ENCODE measurements at places on chromosomes 6 and 20.

- no peak for DNase-seq
Measured at GRCh38 chr6:42179945-42180313, 6.8 kb downstream of the GUCA1A start.

- no peak for DNase-seq
Measured at GRCh38 chr6:127085181-127085580, 33.3 kb upstream of the RSPO3 start.

- no peak for DNase-seq
Measured at GRCh38 chr6:15338476-15338875, 92.6 kb downstream of the JARID2 start.

DNA sequence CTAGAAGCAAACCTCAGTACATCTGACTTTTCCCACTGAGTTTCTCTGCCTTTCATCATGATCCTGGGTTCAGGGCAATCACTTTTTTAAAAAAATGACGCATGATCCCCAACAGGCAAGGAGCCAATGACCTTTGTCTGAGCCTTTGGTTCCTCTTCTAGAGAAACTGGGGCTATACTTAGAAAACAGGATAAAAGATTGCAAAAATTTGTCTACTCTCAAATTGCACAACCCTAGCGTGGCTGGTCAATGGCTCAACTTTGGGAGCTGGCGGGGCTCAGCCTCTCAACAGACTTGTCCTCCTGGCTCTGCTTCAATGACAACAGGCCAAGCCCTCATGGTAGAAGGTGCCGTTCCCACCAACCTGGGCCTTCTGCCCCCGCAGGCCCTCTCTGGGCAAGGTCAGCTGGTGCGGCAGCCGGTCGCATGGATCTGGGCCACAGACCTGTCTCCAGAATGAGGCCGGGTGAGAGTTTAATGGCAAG, 48.7 kb downstream of the PDYN start:
- no peak for DNase-seq

DNA sequence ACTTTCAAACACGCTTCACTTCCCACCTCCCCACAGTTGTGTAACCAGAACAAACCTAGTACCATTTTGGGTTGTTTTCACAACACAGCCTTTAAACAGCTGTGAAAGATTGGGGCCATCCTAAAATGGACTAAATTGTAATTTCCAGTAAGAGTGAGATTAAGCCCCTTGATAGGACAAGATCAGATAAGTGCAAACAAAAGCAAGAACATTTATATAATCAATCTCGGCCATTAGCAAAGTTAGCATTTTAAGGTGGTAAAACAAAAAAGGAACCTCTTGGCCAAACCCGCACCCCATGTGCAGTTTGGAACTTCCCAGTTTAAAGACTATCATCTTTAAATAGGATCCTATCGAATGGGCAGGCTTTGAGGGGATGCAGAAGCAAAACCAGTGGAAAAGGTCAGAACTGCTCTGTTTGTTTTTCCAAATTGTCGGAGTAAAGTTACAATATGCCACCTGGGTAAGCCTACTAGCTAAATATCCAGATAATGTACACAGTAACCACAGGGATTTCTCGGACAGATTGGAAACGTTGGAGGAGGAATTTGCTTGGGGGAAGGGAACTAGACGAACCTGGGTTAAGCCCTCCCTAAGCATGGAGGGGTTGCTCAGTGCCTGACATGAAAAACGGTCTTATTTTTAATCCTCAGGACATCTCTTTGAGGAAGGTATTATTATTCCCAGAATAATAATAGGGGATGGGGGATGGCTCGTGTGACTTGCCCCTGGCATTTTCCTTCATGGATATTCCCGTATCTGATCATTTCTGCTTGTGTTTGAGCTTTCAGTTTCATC, 159.8 kb upstream of the SALL4 start:
- no peak for DNase-seq

- no peak for DNase-seq
Measured at GRCh38 chr20:29427201-29428060, 1830.0 kb upstream of the DEFB115 start.

GRCh38 chr20:33995053-33995831, 1.5 kb downstream of the RALY start:
- DNase-seq, result no peak

DNA sequence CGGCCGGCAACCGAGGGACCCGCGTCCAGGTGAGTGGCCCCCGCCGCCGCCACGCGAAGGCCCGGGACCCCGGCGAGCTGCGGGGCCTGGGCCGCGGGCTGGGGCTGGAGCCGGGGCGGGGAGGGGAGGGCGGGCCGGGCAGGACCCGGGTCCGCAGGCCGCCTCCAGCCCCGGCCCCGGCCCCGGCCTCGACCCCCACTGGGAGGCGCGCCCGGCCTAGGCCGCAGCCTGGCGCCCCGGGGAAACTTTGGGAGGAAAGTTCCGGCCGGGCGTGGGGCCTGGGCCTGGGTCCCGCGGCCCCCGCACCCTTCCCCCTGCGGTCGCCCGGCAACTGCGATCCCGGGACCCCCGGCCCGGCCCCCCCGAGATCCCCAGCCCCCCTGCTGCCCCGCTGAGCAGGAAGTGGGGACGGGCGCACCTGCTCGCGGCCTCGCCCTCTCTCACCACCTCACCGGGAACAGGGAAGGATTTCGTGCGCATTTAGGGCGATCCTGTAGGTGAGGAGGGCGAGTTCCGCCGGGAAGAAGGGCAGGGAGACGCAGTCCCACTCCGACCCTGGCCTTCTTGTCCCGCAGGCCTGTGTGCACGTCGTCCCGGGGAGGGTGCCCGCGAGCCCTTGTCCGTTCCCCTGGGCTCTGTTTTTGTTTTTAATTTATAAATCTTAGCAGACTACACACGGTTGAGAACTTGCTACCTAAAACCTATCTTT, 402 bp downstream of the OSBPL2 start:
- no peak for DNase-seq

DNA sequence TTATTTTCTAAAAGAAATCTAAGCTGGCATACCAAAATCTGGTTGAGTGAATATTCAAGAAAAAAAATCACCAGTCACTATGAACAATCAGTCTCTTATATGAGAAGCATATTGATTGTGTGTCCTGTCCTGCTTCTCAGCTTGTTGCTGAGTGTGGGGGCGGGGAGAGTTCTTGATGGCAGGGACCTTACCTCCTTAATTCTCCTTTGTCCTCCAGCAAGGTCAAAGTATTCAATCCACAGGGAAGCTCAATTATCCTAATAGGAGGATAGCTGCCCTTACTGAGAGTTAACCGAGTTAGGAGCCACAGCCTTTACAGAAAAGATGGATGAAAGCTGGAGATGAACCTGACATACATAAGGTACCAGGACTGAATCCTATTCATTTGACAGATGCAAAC, 154.0 kb downstream of the LY86 start:
- no peak for DNase-seq

DNA sequence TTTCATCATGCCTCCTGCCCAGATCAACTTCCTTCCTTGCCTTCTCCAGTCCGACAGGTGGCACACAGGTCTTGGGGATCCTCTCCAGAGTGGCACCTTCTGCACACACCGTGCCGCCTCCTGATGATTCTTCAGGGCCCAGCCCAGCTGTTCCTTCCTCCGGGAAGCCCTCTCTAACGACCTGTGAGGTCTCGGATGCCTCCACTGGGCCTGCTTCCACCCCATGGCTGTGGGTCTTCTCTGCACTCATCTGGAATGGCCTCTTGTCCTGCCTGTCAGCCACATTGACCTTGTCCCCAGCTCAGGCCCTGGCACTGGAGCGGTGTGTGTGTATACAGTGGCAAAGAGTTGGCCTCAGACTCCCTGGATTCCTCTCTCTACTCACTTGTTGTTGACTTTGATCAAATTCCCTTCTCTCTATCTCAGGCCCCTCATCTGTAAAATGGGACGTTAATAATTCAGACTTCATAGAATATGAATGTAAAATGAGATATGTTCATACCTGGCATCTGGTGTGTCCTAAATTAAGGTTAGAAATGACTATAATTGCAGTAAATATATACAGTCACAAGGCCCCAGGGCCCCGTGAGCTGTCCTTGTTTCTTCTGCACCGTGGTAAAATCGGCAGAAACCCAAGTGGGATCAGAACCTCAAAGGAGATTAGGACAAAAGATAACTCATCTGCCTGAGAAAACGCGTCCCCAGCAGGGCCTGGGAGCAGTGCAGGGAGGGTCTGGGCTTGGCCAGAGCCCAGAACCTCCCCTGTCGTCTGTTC, 1.5 kb downstream of the FAM210B start:
- no peak for DNase-seq

DNA sequence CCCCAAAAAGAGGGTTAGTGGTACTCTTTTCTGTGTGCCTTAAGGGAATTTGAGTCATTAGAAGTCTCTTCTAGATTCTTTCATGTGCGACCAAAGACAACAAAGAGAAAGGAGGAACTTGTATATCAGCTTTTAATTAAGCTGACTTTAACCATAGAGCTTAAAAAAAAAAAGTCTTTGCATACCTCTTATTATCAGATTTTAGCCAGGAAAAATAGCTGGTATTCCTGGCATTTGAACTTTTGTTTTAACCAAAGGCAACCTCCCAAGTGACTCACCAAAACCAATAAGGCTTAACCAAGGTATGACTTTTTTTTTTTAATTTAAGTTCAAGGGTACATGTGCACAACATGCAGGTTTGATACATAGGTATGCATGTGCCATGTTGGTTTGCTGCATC, 375.0 kb downstream of the CDC5L start:
- no peak for DNase-seq

DNA sequence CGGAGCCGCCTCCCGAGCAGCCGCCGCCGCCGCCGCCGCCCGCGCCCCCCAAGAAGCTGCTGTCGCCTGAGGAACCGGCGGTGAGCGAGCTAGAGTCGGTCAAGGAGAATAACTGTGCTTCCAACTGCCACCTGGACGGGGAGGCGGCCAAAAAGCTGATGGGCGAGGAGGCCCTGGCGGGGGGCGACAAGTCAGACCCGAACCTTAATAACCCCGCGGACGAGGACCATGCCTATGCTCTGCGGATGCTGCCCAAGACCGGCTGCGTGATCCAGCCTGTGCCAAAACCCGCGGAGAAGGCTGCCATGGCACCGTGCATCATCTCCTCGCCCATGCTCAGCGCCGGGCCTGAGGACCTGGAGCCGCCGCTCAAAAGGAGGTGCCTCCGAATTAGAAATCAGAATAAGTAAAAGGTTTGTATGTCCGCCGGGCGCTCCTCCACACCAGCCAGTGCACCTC, 145.2 kb downstream of the SOBP start:
- no peak for DNase-seq

DNA sequence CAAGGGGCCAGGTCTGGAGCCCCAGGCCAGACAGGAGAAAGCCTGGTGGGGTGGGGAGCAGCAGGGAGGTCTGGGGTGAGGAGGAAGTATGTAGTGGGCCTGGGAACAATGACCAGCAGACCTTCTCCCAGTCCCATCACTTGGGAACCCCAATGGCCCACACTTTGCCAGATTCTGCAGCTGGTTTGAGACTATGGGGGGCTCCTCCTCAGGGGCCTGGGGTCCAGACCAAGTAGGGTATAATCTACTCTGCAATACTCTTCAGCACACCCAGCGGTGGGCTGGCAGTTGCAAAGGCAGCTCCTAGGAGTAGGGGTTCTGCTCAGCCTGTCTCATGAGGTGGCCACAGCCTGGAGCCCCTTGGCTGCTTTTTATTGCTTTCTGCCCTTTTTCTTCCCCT, 52.8 kb downstream of the NPEPL1 start:
- DNase-seq, result no peak

DNA sequence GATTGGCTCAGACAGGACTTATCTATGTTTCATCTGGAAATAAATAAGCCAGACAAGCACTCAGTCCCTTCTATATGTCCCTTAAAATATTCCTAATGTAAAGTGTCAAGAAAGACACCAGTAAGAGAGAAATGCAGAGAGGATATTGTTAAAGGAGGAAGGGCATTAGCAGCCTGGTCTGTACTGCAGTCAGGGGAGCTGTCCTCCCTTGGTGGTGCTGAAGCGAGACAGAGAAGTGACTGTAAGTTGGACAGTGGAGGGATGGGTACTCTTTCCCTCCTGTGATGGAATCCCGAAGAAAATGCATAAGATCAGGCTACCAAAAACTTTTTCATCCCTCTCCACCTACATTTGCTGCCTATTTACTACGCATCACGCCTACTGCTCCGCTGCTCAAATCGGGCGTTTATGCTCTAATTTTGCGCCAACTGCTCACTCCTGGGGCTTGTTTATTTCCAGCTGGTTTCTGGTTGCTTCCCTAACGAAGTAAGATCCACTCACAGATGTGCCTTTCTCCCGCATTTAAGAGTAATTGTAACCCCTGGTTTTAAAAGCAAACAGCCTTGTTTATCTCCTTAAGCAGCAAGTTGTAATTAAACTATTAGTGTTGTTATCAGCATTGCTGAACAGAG, 35.2 kb downstream of the PHACTR1 start:
- no peak for DNase-seq

GRCh38 chr6:128807577-128807976, 75.4 kb upstream of the LAMA2 start:
- no peak for DNase-seq

GRCh38 chr20:49587111-49587570, 19.2 kb upstream of the PTGIS start:
- no peak for DNase-seq

GRCh38 chr6:25637960-25638434, 14.0 kb upstream of the SCGN start:
- DNase-seq, result peak; percentile 28

GRCh38 chr6:56582236-56582635, 60.5 kb downstream of the DST start:
- DNase-seq, result no peak

DNA sequence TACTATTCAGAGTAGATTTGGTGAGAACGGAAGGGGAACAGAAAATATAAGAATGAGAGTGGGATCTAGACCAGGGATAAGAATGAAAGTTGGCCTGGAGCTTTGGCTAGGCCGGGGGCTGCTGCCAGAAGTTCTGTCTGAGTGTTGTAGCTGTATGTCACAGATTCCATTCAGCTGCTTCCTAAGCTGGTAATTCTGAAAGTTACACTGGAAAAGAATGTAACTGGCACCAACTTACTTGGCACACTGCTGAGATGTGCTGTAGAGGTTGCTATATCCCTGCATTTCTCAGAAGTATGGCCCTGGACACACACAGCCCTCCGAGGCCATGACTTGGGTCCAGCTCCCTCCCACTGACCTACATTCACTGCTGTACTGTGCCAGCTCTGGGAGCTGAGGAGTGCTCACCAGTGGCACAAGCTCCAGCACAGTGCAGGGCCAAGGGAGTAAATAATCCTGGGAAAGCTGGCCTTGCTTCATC, 25.8 kb upstream of the TMEM217 start:
- no peak for DNase-seq

DNA sequence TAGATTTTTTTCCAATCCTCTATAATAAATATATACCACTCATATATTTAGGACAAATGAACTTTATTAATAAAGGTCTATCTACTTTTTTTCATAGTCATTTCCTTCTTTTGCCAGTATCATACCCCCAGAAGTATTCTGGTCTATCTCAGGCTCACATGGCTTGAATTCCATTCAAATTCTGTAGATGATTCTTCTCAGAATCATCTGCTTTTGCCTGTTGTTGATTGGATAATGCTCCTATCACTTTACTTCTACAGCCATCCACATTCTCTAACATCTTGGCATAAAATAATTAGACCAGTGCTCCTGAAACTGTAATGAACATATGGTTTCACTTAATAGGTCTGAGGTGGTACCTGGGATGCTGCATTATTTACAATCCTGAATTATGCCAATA, 121.2 kb downstream of the GFRAL start:
- DNase-seq, result no peak

- DNase-seq, result no peak
Measured at GRCh38 chr6:43338243-43338642, 29.6 kb upstream of the CRIP3 start.

Measured in NCI-H187 treated with DMSO at 0.1 percent for 48 hours (cell line).